ENCODE measurements at places on chromosomes 16 and 17. TPM values are rescaled to one million over a fixed set of nuclear protein-coding genes. Genes with fewer than 3 reads are reported as not detected.

KRTAP9-8 gene
- total RNA-seq = not detected

COX6A2 gene
- not detected for total RNA-seq

FOXO3B gene
- total RNA-seq = 6.5 TPM

PIPOX gene
- total RNA-seq = 1.9 TPM

TXNDC17 gene
- total RNA-seq = 33.1 TPM

TENT4B gene
- total RNA-seq = 16.3 TPM

MYADML2 gene
- total RNA-seq = not detected

DLX3 gene
- total RNA-seq = 0.52 TPM

KRTAP4-5 gene
- total RNA-seq = not detected

CTRB2 gene
- 14.6 TPM for total RNA-seq
